ENCODE measurements at places on chromosomes 4 and X.

DNA sequence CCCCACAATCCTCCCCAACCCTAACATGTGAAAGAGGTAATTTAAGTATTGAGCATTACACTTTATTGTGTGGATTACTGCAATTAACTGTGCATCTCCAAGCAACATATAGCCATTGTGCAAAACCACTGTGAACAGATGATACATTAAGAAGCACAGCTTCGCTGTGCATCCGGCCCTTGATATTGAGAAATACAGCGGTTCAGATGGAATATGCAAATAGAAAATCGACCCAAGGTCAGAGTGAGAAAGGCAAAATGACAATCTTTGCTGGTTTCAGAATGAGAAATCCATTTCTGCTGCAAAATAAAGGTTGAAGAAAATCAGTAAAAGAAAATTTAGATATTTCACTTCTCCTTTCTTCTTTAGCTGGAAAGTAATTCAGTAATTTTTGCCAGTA lies 805.9 kb upstream of the GRID2 start:
- no peak for DNase-seq

DNA sequence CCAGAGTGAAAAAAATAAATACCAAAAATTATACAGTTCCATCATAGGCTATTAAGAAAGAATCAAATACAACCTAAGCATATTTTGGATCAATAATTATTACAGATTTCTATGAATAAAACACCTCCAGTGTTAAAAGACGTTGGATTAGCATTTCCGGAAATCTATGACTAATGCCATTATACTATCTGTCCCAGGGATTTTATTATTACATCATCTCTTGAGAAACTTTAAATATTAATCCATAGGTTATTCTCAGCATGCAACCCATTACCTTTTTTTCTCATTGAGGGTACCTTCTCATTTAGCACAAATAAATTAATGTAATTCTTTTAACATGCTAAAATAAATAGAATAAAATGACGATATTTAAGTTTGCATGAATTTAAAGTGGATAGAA lies 44.6 kb downstream of the CXorf58 start:
- DNase-seq: no peak

- no peak for DNase-seq
Observed at GRCh38 chr4:100949350-100949935, 397.9 kb downstream of the PPP3CA start.

- DNase-seq: no peak
Observed at GRCh38 chrX:68598841-68599240, 48.6 kb upstream of the STARD8 start.

DNA sequence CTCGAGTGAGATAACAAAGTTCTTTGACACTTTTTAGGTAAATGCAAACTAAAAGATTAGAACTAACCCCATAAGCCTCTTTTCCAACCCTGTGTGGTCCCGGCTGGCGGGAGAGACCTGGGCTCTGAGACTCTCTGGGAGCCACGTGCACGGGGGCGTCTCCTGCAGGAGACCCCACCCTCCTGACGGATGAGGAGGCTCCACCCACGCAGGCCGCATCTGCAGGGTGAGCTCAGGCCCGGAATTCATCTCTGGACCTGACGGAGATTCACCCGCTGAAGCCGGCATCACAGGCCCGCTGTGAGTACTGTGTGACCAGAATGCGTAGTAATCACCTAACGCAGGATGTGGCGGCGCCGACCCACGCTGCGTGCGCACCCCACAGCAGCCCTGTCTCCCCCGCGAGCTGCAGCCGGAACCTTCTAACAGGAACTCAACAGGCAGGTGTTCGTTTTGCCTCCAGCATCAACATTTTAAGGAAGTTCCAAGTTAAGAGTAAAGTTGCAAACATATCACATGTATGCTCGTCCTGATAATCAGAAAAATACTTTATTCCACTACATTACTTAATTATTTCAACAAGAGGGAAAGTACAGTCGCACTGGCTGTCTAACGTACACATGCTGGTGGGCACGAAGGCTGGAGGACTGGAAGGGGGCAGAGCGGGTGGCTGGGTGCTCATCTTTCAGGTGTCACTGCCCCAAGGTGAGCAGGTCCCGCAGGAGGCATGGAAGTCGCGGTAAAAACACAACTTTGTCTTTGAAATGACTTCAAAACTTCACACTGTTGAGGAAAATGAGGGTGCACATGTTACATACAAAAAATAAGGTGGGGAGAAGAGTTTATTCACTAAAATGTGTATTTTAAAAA lies 44.5 kb downstream of the FGFRL1 start:
- no peak for DNase-seq

GRCh38 chr4:180455226-180455625 lies 1788.0 kb upstream of the TENM3 start:
- no peak for DNase-seq

DNA sequence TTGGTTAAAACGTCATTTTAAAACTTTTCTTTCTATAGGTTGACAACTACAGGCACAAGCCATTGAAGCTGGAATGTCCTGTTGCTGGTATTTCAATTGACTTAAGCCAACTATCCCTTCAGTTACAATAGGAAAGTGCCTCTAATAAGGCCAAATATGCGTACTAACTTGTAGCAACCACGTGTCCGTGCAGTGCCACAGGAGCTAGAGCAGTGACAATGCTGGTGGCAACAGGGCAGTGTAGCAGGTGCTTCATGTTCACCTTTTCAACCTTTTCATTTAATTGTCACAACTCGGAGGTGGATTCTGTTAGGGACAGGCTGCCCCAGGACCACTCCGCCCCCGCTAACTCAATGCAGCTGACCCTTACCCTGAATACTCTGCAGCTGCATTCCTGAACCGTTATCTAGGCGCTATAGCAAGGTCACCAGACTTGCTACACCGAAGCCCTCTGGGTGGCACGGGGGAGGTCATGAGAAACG lies 37.7 kb downstream of the ERVMER34-1 start:
- no peak for DNase-seq

- DNase-seq: no peak
Observed at GRCh38 chrX:56125946-56126345, 106.2 kb upstream of the KLF8 start.

- no peak for DNase-seq
Observed at GRCh38 chr4:99165978-99166377, 21.9 kb upstream of the ADH4 start.

DNA sequence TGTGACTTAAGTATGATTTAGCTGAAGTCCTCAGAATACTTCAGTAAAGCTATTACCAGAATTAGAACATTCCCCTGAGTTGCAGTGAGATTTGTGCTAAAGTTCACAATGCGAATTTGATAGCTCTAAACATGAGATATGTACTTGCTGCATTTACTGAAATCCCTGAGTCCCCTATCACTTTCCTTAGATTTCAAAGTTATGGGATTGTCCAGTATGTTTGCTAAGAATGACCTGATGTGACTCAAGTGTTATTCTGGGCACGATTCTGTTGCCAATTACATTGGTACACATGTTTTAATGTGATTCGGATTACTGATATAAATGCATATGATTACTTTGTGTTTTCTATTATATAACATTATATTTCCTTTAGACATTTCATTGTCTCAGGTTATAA lies 91.3 kb upstream of the AMOT start:
- DNase-seq: no peak

GRCh38 chr4:154490583-154491340 lies 837 bp downstream of the DCHS2 start:
- DNase-seq: peak; percentile 35

- DNase-seq: no peak
Observed at GRCh38 chr4:71974681-71975080, 57.1 kb upstream of the NPFFR2 start.

GRCh38 chr4:16238327-16238726 lies 12.1 kb upstream of the TAPT1 start:
- no peak for DNase-seq

GRCh38 chr4:166655231-166655630 lies 579.1 kb downstream of the SPOCK3 start:
- DNase-seq: no peak

DNA sequence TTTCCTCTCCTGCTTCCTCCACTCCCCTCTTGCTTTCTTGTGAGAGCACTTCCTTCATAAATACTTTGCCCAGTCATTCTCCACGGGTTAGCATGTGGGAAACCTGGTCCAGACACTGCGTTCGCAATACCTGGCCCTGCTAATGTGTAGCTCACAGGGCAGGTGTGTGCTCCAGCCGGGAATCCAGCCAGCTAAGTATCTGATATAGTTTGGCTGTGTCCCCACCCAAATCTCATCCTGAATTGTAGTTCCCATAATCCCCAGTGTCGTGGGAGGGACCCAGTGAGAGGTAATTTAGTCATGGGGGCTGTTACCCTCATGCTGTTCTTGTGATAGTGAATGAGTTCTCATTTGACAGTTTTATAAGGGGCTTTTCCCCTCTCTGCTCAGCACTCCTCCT lies 32.2 kb upstream of the STX18 start:
- DNase-seq: no peak

DNA sequence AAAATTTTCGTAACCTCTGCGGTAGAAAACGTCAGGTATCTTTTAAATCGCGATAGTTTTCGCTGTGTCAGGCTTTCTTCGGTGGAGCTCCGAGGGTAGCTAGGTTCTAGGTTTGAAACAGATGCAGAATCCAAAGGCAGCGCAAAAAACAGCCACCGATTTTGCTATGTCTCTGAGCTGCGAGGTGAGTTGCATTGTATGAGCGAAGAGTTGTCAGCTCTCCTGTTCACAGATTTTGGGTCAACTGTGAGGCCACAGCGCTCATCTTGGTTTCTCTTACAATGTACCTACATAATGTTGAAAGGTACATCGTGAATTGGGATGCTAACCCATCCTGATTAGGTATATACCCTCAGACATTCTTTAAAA lies 486 bp downstream of the CLCN3 start:
- no peak for DNase-seq

- no peak for DNase-seq
Observed at GRCh38 chrX:139766545-139766983, 58.6 kb upstream of the MCF2 start.
